ENCODE measurements at places on chromosomes 11 and 22.

GRCh38 chr11:121914508-121915059 is 201.4 kb downstream of the BLID start:
- DNase-seq: no peak

GRCh38 chr11:121456151-121456550 is 3.4 kb upstream of the SORL1-AS1 start:
- no peak for DNase-seq

DNA sequence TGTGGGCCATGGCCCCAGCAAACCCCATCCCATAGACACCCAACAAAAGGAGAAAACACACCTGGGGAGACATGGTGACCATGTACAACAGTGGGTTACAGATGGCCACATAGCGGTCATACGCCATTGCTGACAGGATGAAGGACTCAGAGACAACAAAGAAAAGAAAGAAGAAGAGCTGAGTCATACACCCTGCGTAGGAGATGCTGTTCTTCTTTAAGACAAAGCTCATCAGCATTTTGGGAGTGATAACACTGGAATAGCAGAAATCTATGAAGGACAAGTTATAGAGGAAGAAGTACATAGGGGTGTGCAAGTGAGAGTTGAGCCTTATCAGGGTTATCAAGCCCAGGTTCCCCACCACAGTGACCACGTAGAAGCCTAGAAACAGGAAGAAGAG is 4.9 kb downstream of the OR8B8 start:
- DNase-seq: no peak

GRCh38 chr11:99015634-99016454 is 4.9 kb upstream of the CNTN5 start:
- no peak for DNase-seq

GRCh38 chr11:81197396-81197795 is 1536.3 kb downstream of the FAM181B start:
- no peak for DNase-seq
